ENCODE measurements at places on chromosomes 5 and 9.

GRCh38 chr5:956941-957747 is 51.5 kb upstream of the NKD2 start:
- DNase-seq = no peak

DNA sequence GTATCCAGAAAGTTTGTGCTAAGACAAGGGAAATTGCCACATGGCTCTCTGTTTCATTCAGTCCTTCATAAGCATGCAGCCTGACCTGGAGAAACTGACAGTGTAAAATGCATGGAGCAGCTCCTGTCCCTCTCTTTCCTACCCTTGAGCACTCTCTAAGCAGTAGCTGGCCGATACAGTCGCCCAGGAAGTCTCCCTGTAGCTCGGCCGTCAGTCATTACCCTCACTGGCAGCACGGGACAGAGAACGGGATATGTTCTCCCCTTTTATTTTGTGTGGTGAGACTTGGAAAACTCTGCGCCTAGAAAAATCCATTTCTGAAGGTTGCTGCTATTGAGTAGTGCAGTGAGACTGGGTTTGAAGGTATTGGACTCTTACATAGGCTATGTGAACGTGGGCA is 56.8 kb upstream of the KCNMB1 start:
- DNase-seq = no peak

DNA sequence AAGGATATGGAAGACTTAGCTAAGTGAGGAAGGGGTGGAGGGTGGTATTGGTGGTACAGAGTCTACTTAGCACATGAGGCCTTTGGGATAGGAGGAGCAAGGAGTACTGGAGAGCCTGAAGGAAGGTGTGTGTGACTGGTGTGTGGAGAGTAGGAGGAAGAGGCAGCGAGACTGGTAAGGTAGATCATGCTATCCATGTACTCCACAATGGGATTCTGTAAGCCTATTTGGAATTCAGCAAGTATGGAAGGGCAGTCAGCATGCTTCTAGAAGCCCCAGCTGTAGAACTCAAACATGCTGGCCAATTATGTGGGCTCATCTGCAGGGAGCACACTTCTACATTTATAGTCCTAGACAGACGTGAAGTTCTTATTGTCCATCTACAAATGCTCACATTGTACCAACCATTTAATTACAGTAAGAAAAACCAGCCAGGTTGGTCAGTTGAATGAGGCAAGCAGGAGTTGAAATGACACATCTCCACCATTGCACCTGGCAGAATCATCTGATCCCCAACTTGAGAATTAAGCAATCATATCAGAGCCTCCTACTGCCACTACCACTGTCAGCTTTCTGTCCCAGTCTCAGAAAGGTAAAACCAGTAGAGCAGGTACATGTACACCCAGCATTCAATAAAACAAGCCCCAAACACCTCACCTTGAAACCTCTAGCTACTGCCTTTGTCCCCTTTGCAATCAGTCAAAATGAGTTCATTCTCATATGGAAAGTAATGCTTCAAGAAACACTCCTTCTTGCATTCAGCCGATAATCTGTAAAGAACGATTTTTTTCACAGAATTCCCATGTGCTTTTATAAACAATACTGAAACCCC is 60.9 kb upstream of the GLRX start:
- no peak for DNase-seq

GRCh38 chr5:33049842-33050241 is 338.7 kb downstream of the NPR3 start:
- no peak for DNase-seq

DNA sequence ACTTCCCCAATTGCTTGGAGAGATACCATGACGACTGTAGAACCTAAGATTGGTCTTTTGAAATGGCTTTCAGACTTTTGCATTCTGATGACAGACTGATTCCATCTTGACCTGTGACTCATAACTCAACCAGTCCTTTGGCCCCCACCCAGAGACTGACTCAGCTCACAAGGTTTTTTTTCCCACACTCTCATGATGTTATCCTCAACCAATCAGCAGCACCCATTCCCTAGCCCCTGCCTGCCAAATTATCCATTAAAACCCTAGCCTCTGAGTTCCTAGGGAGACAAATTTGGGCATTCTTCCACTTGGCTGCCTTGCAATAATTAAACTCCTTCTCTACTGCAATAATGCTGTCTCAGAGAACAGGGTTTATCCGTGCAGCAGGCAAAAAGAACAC is 1263.3 kb upstream of the CDH9 start:
- no peak for DNase-seq

- DNase-seq = no peak
Observed at GRCh38 chr9:16653491-16654399, 216.7 kb downstream of the BNC2 start.

DNA sequence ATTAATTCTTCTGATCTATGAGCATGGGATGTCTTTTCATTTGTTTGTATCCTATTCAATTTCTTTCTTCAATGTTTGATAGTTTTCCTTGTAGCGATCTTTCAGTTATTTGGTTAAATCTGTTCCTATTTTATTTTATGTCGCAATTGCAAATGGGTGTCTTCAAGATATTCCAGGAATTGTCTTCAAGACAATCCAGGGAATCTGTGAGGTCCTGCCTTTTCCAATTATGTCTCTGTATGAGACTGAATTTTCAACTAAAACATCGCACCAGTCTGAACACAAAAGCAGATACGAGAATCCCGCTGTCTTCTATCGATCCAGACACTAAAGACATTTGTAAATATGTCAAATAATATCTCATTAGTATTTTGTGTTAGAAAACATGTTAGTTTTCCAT is 485.5 kb downstream of the BNC2 start:
- DNase-seq = no peak

DNA sequence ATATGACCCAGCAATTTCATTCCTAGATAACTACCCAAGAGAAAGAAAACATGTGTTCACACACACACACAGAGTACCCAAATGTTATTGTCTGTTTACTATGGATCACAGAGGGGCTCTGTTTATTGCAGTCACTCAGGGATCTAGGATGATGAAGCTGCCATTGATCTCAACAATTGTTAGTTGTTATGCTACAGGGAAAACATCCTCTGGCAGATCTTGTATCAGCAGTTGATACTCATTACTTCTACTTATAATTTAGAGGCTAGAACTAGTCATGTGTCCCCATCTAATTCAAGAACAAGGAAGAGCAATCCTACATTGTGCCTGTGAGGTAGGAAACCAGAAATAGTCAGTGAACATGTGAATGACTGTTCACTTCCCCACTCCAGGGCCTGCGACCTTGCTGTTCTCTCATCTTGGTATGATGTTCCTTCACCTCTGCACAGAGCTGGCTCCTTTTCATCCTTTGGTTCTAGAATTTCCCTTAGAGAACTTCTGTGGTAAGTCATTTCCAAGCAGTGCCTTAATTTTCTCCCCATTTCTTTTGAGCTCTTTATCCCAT is 30.3 kb downstream of the NMUR2 start:
- no peak for DNase-seq

- no peak for DNase-seq
Observed at GRCh38 chr9:38026840-38027527, 42.0 kb downstream of the SHB start.

DNA sequence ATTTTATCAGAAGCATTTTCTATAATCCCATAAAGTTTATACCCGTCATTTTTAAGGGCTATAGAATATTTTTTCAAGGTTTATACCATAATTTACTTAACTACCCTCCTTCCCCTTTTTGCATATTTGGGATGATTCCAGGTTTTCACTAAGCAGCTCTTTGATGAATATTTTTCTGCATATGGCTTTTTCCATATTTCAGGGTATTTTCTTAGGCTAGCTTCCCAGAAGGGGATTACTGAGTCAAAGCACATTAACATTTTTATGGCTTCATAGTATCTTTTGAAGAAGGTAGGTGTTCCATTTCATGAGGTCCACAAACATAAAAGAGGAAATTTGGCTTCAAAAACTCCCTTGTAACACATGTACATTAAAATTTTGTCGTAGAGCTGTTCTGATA is 14.6 kb upstream of the COL15A1 start:
- no peak for DNase-seq

Data from stimulated activated CD8-positive, alpha-beta memory T cell treated with anti-CD3 and anti-CD28 coated beads, Interleukin-4, amount 100 ng/mL, for 1 hour (primary cell).